ENCODE measurements at places on chromosomes 7 and 10. TPM values are rescaled to one million over a fixed set of nuclear protein-coding genes. Genes with fewer than 3 reads are reported as not detected.

NKX1-2 gene
- total RNA-seq = 0.98 TPM

- DNase-seq = no peak
These were observed 219.3 kb upstream of the MKLN1 start for GRCh38 chr7:131108212-131108940.

DNA sequence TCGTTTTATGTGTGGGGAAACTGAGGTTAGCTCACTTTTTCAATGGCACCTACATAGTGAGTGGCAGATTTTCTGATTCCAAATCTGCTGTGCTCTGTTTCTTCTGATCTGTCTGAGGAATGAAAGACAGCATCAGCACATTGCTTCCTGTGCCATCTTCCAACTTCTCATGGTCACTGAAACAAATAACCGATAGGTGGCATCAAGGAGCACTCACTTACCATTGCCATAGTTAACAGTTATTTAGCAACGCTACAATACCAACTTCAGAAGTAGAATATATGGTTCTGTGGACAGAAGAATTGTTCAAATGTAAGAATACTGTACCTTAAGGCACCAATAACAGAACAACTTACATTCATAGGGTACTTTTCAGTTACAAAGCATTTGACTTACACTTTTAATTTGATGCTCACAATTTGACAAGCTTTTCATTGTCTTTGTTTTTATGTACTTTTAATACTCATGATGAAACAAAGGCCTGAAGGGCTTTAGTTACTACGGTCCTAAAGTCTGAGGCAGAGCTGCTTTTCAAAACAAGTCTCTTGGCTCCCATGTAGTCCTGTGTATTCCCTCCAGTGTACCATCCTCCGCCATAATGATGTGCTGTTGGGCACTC is 228.9 kb upstream of the TCF7L2 start:
- DNase-seq = no peak

- DNase-seq = no peak
These were observed 1.9 kb upstream of the STX1A start for GRCh38 chr7:73721377-73721817.

DNA sequence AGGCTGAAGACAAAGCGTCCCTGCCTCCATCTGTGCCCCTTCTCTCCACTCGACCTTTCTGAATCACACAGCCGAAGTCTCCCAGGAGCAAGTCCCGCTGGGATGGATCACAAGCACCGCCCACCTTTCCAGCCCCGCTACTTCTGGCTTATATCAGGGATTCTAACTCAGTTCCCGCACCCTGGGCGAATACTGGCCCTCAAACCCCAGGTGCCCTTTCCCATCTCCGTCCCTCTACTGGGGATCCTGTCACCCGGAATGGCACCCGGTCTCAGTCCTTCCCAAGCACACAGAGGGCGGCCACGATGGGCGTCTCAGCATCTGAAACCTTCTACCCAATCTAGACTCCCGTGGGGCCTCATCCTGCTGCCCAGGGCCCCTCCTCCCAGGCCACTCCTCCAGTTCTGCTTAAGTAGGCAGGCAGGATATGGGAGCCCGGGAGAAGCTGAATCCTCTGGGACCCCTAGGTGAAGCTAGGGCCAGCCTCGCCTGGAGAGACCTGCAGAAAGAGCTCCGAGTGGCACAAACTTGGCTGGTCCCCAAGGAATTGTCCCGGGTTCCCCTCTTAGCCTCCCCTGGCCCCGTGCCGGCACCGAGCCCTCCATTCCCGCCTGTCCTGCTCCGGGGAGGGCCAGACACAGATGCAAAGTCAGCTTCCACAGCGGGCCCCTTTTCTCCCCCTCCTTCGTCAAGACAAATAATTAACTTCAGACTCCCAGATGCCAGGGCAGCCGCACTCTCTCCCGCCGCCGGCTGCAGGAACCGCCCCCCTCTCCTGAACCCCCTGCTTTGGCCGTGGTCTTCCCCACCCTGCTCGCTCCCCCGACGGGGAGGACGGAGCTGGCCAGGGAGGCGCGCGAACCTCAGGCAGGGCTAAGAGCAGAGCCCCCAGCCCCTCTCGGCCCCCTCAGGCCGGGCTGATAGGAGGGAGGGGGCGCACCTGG is 612 bp downstream of the KCP start:
- no peak for DNase-seq

GRCh38 chr10:31759124-31759798 is 169.4 kb downstream of the ARHGAP12 start:
- no peak for DNase-seq

GRCh38 chr10:90644165-90644564 is 213.7 kb downstream of the HTR7 start:
- DNase-seq = no peak

LSM5 gene
- total RNA-seq = 31.9 TPM

DNA sequence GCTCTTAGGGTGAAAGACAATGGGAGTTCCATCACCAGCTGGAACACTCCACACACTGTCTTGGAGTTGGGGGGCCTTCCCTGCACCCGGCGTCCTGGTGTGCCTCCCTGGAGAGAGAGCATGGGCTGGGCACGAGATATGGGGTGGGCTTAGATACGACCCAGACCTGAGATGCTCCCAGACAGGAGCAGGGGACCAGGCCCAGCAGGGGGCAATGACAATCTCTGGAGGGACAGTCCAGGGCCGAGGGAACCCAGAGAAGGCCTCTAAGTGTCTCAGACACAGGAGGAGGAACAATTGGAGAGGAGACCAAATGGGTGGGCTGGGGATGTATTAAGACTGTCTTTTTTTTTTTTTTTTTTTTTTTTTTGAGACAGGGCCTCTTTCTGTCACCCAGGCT is 40.0 kb downstream of the MYL10 start:
- DNase-seq = peak; percentile 64

DNA sequence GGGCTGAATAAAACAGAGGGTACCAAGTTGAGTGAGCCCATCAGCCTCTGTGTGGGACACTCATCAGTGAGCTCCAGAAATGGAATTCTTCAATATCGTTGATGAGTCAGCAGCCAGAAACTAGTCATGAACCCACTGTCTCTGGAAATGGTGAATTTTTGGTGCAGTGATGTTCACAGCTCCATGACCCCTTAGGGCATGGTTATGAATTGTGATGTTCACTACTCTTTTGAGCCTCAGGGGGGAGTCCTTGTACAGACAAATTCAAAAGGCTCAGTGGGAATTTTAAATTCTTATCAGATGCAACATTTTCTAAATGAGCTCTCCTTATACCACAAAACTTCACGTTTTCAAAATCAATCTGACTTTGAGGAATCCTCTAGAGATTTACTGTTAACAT is 335.7 kb downstream of the PHTF2 start:
- DNase-seq = no peak

DNA sequence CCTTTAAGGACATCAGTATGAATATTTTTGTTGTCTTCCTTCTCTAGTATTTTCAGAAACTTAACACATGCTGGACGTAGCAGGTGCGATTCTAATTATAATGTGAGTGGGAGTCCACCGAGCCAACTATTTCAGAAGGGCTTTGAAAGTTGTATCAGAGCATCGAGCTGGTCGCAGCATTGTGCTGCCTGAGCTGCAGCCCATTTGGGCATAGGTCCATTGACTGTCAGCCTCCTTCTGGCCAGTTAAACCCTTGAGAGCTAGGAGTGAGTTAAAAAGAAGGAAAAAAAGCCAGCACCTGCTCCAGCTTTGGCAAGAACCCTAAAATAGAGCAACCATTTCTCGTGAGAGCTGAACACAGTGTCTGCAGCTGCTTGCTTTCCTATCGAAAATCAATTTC is 47.8 kb downstream of the SLC35G1 start:
- DNase-seq = no peak

DNA sequence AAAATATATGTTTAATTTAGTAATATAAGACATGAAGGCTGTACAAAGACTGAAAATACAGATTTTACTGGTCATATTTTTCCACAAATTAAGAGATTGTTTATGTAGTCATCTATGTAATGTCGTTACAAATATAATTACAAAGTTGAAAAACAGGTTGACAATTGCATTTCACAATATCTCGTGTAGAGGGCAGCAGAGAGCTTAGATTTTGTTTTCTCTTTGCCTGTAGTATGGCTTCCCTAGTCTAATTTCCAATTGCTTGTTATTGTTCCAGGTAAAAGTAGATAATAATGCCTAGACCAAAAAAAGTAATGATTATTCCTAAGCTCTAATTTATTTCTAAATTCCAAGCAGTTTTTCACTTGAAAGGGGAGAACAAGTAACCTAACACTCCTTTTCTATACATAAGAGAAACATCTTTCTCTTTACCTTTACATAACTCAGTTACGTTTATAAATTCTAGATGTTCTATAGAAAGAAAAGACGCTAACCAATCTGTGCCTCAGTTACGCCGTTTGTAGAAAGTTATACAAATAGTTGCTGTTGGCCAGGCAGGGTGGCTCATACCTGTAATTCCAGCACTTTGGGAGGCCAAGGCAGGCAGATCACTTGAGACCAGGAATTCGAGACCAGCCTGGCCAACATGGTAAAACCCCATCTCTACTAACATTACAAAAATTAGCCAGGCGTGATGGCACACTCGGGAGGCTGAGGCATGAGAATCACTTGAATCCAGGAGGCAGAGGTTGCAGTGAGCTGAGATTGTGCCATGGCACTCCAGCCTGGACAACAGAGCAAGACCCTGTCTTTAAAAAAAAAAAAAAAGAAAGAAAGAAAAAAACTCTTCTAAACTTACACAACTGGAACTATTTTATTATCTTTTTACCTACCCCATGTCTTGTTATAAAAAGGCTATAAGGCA is 30.0 kb downstream of the NET1 start:
- no peak for DNase-seq

DNA sequence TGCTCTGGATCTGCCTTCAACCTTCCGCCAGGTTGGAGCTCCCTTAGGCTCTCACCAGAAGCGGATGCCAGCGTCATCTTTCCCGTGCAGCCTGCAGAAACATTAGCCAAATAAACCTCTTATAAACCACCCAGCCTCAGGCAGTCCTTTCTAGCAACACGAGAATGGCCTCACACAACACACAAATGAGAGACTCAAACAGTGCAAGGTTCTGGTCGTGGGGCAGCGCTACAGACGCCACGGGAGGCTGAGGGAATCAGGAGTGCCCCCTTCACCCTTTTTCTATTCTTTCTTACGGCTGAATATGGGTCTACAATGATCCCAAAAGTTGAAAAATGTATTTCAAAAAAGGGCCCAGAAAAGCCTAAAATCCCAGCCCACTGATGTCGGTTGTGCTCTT is 96.4 kb downstream of the FOXL3 start:
- no peak for DNase-seq

IL2RA gene
- total RNA-seq = not detected

DNA sequence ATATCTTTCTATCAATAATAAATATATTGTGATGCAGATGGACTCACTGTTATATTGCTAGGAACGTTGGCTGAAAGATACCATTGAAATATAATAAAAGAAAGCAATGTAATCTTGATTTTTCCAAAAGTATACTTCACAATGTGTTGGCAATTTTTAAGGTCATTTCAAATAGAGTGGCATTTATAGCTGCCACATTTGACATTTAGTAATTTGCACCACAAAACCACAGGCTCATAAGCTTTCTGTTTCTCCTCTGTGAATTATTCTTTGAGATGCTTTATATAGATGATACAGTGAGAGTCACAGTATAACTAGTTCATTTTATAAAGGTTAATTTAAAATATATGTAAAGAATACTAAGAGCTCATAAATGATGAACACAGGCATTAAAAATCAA is 44.6 kb downstream of the TMEM168 start:
- no peak for DNase-seq

- no peak for DNase-seq
These were observed 126.4 kb downstream of the CCDC3 start for GRCh38 chr10:12875100-12875499.

PLAC9 gene
- total RNA-seq = 61.4 TPM

UNCX gene
- total RNA-seq = not detected

DNA sequence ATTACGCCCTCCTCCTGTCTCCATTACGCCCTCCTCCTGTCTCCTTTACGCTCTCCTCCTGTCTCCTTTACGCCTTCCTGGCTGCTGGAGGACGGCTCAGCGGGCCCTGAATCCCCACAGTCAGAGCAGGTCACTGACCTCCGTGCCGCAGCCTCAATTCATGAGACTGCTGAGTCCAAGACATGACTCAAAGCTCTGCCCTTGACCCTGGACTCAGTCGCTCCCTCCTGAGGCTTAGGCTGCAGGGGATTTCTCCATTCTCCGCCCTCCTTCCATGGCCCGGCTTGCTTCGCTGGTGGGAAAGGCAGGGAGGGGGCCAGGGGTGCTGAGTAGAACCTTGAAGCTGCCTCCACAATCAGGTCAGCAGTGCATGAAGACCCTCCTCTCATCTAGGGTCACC is 21.0 kb upstream of the FOXL3 start:
- DNase-seq = no peak

GRCh38 chr7:127819975-127820731 is 168.2 kb downstream of the SND1 start:
- DNase-seq = no peak

OLAH gene
- total RNA-seq = 4.9 TPM

DNA sequence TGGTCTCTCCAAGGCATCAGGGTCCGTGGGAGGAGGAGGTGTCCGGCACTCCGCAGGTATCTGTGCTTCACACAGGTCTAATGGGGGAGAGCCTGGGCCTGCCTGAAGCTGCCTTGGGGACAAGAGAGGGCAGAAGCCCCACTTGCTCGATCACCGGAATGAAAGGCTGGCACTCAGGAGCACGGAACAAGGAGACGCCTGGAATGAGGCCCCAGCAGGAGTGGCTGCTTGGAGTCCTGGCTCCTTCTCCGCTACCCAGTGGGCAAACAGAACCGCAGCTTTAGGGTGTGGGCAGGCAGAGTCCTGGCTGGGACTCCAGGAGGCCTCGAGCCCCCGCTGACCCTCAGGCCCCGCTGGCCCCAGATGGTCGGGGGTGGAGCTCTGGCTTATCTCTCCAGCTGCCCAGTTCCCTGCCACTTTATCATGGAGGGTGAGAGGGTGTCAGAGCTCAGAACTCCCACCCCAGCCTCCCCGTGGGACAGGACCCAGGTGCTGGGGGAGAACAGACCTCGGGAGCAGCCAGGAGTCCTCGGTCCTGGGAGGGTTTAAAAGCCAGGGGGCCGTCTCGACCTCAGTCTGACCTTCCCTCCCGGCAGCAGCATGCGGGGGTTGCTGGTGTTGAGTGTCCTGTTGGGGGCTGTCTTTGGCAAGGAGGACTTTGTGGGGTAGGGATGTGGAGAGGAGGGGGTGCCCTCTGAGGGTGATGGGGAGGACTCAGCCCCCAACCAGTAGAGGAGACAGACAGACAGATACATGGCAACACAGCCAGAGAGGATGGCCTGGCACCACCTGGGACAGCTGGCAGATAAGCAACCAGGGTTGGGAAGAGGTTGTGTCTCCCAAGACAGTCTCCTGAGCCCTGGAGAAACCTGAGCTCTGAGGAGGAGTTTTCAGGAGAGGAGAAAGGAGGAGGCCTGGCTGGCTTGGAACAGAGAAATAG is at the start of gene CPA1:
CPA1 (plus strand) TSS at position 574 of the 940 bp plus-strand sequence; CDS start at position 601, 27 bp downstream.
- DNase-seq = no peak

ATOH7 gene
- not detected for total RNA-seq

- DNase-seq = no peak
These were observed 22.0 kb downstream of the CYTH3 start for GRCh38 chr7:6250364-6250833.
